Urinary bladder (tissue), 4 donors: ENCODE measurements at places on chromosomes 3 and 15. TPM values are rescaled to one million over a fixed set of nuclear protein-coding genes. Genes with fewer than 3 reads are reported as not detected.

DNA sequence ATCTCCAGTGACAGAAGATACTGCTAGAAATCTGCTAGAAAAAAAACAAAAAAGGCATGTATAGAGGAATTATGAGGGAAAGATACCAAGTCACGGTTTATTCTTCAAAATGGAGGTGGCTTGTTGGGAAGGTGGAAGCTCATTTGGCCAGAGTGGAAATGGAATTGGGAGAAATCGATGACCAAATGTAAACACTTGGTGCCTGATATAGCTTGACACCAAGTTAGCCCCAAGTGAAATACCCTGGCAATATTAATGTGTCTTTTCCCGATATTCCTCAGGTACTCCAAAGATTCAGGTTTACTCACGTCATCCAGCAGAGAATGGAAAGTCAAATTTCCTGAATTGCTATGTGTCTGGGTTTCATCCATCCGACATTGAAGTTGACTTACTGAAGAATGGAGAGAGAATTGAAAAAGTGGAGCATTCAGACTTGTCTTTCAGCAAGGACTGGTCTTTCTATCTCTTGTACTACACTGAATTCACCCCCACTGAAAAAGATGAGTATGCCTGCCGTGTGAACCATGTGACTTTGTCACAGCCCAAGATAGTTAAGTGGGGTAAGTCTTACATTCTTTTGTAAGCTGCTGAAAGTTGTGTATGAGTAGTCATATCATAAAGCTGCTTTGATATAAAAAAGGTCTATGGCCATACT lies 4.0 kb downstream of the B2M start:
- no peak for DNase-seq

The KLHL6 gene
- 1.7 TPM for total RNA-seq

The CFAP91 gene
- total RNA-seq, result 2.6 TPM

- DNase-seq, result no peak
These were observed 21.3 kb downstream of the SLC35A5 start for GRCh38 chr3:112583105-112583504.

GRCh38 chr3:48688032-48688736 lies 2.5 kb upstream of the NCKIPSD start:
- DNase-seq, result no peak
